ENCODE measurements at places on chromosomes 1 and 21.

GRCh38 chr1:203408486-203409481 is 57.9 kb upstream of the FMOD start:
- no peak overlapping the region for H3K27ac ChIP-seq
- no peaks in the 10 kb centered on the region for H3K36me3 ChIP-seq
- DNase-seq = no peak
- H3K27me3 ChIP-seq = peaks cover 35% of the 10 kb centered on the region
- H3K4me1 ChIP-seq = no peaks in the 10 kb centered on the region
- no peak overlapping the region for H3K4me3 ChIP-seq

GRCh38 chr1:111776391-111776790 is 20.7 kb downstream of the DDX20 start:
- DNase-seq = no peak
- H3K27me3 ChIP-seq = peaks cover 19% of the 10 kb centered on the region

- no peak overlapping the region for H3K27ac ChIP-seq
- H3K4me3 ChIP-seq = no peak overlapping the region
- H3K4me1 ChIP-seq = no peaks in the 10 kb centered on the region
- H3K36me3 ChIP-seq = peaks cover 94% of the 10 kb centered on the region
- no peak for DNase-seq
- H3K27me3 ChIP-seq = no peaks in the 10 kb centered on the region
Observed at GRCh38 chr1:207333009-207333600, 11.6 kb downstream of the CD55 start.

GRCh38 chr1:54353959-54354358 is 52.2 kb downstream of the SSBP3 start:
- H3K27me3 ChIP-seq = no peaks in the 10 kb centered on the region
- peaks cover 40% of the 10 kb centered on the region for H3K4me1 ChIP-seq
- DNase-seq = no peak
- peaks cover 32% of the 10 kb centered on the region for H3K36me3 ChIP-seq
- no peak overlapping the region for H3K27ac ChIP-seq
- H3K4me3 ChIP-seq = no peak overlapping the region

DNA sequence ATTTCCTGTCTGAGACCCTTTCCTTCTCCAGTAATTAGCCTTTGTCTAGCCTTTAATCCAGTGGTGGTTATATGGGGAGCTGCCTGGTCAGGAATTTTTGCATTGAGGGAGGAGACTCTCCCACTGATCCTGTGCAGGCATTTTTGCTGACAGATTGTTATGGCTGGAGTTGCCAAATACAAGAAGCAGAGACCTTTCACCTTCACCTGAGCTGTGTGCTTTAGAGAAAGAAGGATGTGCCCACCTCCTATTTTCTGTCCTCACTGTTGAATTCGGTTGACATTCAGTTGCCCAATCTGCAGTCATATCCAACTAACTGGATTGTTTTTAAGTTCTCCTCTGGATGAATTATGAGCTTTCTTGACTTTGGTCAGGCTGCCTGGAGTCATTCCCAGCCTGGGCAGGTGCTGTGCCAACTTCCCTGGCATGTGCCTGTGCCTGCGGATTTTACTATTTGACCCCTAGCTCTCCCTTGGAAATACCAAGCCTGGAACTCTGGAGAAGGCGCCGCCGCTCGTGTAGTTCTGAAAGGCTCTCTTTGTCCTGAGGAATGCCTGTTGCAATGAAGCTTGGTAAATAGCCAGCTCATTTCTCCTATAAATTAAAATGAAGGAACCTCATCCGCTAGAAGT is 143.9 kb downstream of the NOS1AP start:
- H3K27me3 ChIP-seq = peaks cover 42% of the 10 kb centered on the region
- DNase-seq = no peak
- no peak overlapping the region for H3K4me3 ChIP-seq
- no peaks in the 10 kb centered on the region for H3K4me1 ChIP-seq
